ENCODE measurements at places on chromosomes 13 and 19.
A peak's percentile ranks its signal among the peaks of the same experiment; 100 is the strongest.

DNA sequence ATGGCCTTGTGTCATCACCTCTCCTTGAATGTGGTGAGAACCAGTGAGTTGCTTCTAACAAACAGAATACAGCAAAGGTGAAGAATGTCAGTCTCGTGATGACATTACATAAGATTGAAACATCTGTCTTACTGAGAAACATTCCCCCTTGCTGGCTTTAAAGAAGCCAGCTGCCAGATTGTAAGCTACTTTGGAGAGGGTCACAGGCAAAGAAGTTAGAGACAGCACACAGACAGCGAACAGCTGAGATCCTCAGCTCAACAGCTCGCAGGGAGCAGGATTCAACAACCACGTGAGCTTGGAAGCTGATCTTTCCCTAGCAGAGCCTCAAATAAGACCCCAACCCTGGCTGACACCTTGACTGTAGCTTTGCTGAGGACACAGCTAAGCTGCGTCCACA, 367.9 kb downstream of the LIG4 start:
- DNase-seq: no peak

DNA sequence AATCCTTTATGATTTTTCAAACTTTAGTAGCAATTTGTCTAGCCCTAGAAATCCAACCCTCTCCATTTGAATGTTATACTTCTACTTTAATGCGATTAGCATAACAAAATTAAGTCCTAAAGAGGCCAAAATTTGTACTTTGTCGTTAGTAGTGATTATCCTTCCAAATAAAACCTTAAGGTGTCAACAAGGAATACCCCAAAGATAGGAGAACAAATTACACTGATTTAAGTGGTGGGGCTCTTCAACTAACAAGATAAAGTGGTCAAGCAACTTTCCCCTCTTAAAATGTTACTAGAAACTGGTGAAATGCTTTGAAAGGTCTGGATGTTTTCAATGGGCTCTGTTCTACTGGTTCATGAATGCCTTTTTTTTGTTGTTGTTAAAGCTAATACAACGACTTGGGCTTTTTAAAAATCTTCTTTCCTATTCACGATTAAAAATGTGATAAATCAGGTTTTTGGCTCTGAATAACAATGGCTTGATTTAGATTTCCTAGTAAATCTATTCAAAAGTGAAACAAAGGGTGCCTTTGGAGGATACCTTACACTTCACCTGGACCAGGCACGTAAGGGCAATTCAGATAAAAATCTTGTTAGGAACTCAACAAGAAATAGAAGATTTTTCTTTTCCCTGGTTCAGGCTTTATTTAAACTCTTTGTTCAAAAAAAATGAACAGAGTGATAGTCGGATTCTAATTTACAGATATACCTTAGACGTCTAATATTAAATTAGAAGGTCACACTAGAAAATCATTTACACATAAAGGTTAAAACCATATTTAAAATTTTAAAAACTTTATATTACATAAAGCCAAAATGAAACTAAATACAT, 3.1 kb downstream of the SOX21 start:
- DNase-seq: no peak

GRCh38 chr13:98405107-98405571, 171.8 kb downstream of the STK24 start:
- no peak for DNase-seq

DNA sequence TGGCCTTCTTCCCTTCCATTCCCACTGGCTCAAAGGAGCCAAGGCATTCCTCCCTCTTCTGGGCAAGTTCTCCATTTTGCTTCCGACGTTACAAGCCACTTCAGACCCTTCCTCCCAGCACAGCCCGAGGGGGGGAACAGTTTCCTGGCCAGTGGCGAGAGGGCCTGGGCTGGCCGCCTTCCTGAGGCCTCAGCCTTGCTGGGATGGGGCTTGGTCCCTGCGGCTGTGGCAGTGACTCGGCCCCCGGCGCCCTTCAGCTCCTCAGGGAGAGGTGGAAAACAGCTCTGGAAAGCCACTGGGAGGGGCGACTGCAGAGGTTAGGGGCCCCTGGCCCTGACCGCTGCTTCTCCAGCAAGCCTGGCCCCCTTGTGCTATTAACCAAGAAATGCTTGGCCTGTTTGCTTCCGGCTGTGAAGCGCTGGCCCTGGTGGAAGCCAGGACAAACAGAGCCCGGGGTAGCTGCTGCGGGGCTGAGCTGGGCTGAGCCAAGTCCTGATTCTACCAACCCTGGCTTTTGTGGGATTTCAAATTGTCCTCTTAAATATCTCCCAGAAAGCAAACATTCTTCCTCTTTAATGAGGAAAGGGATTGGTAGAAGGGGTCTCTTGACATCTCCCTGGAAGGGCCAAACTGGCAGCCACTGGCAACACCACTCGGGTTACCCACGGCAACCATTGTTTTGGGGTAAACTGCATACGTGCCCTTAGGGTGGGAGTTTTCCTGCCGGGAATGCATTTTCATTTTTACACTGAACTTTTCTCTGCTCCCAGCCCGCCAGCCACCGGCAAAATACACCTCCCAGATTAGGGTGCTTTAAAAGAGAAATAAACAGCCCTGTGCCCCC, 38.7 kb downstream of the C13orf46 start:
- no peak for DNase-seq

DNA sequence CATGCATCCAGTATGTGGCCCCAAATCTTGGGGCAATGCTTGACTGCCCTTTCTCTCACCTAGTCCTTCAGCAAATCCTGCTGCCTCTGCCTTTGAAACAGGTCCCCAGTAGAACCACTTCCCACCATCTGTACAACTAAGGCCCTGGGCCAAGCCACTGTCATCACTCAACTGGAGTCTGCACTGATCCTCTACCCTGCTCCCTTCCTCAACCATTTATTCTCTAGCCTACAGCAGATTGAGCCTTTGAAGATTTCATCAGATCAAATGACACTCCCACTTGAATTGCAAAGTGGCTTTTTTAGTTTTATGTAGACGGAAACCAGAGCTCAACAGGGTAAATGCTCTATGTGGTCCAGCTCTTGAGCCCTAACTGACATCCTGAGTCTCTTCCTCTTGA, 43.5 kb downstream of the ATP8A2 start:
- DNase-seq: no peak

DNA sequence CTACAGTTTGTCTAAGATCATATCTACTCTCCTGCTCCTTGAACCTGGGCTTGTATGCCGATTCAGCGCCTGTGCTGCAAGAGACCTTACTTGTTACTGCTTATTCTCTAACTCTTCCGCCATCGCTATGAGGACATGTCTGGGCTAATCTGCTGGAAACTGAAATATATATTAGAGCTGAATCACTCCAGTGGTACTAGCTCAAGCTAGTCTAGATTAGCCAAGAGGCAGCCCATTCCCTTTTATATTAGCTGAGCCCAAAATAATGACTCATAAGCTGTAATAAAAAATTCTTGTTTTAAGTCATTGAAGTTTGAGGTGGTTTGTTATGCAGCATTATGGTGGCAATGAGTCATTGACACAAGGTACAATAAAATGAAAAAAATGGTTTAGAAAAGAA, 52.8 kb downstream of the SLC6A16 start:
- DNase-seq: no peak

DNA sequence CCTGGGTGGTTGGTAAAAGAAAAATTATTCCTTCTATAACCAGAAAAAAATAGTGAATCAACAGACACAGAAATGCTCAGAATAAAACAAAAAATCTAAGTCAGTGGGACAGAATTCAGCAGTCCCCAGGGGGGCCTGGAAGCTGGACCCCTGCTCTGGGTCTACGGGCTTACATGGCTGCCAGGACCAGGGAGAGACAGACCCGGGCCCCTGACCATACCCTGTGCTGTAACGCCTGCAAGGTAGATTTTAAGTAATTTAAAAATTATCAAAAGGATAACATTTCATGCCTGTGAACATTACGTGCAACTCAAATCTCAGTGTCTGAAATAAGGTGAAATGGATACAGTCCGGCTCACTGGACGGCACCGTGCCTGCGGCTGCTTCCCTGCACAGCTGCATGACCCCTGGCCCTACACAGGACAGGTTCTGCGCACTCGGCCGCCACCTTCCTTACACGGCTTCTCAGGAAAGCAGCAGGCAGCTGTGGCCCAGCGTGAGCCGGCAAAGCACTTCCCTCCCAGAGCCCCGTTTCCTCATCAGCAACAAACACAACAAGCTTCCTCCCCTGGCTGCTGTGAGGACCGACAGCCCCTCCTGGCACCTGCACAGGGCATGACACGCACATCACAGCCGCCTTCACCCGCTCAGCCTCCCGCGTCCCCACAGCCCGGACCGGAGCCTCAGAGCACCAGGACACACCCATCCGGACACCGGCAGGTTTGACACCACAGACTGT, 22.2 kb downstream of the RASA3 start:
- DNase-seq: peak; percentile 73
